ENCODE measurements at places on chromosomes 2 and 18.

GRCh38 chr2:233598952-233599351 lies 18.5 kb upstream of the UGT1A8 start:
- no peak for DNase-seq

- no peak for DNase-seq
These were observed 29.8 kb upstream of the TMEM214 start for GRCh38 chr2:27003007-27003406.

- DNase-seq: no peak
These were observed 66.9 kb upstream of the ZNG1B start for GRCh38 chr2:113370478-113371091.

- DNase-seq: peak; percentile 13
These were observed 25.4 kb upstream of the SLC66A3 start for GRCh38 chr2:11129598-11130449.

GRCh38 chr2:98158305-98158704 lies 71.3 kb downstream of the VWA3B start:
- no peak for DNase-seq

- DNase-seq: no peak
These were observed 24.4 kb upstream of the ZBTB7C start for GRCh38 chr18:48433541-48433940.

- no peak for DNase-seq
These were observed 275.3 kb downstream of the CMPK2 start for GRCh38 chr2:6590442-6590841.

DNA sequence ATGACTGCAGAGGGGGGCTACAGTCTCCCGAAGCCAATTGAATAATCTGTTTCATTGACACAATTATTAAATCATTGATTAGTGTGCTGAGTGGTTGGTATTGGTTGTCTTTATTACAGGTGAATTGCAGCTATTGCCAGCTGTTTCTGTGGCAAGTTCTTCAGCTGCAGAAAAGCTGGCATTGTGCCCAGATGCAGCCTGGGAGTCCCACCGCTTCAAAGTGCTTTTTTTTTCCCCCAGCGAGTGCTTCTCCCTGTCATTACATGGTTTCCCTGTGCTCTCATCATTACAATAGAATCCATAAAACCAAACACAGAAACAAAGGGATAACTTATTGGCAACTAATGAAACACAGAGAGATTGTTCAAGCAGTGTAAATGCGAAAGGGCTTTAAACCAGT lies 164.7 kb downstream of the GRB14 start:
- DNase-seq: peak; percentile 35

DNA sequence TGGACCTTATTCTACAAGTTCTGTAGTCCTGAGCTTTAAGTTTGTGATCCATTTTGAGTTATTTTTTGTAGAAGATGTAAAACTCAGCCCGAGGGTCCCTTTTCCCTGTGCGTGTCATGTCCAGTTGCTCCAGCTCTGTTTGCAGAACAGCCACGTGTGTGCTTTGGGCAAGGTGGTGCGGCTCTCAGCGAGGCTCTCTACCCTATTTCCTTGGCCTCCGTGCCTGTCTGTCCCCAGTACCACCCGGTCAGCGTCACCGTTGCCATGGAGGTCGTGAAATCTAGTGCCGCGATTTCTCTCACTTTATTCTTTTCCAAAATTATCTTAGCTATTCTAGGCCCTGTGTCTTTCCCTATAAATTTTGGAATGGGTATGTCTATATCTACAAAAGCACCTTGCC lies 141.0 kb upstream of the CTDP1 start:
- DNase-seq: no peak

- DNase-seq: no peak
These were observed 4.1 kb downstream of the ZEB2 start for GRCh38 chr2:144515696-144516410.

DNA sequence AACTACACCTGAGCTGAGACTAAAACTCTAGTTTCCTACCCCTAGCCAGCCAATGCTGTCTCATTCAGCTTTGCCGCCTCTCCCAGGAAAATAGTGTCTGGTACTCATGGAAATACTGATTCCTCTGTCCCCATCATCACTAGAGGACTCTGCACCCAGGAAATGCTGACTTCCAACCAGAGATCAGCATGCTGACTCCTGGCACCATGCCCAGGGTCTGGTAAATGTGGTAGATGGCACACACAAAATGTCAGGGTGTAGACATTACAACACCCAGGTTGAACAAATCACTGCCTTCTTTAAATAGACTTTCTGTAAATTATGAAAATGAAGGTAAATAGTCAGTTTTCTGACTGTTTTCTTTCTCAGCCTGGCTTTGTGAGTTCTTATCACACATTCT lies 307.3 kb upstream of the CHAC2 start:
- DNase-seq: no peak

DNA sequence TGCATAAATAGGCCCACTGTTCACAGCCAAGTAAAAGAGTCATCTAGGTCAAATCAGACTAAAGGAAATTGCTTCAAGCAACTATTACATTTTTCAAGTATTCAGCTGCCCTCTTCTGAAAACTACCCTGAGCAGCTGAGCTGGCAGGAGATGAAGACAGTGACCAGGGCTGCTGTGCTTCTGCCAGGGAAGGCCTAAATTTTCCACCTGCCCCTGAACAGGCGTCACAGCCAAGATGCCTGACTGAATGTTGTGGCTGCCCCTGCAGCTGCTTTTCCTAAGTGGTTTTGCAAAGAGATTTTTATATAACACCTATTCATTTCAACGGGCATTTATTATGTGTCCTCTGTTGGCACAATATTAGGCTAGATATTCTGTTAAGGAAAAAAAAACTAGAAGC lies 96.7 kb upstream of the RPE start:
- no peak for DNase-seq

DNA sequence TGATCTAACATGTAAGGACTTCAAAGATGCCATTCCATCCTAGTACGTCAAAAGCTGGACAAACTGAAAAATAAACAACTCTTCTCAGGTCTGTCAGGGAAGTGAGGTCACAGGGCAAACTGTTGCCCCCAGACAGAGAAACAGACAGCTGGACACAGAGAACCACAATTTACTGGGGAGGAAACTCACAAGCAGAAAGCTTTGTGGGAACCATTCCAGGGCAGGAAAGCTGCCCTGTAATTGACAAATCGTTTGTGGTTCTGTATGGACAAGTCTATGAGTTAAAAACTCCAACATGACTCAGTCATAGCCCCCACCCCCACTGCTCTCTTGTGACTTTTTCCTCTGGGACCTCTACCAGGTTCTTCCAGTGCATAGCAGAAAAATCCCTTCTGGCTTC lies 28.4 kb downstream of the MCEE start:
- no peak for DNase-seq

GRCh38 chr2:60480089-60480773 lies 73.2 kb downstream of the BCL11A start:
- no peak for DNase-seq

- DNase-seq: no peak
These were observed 25.4 kb downstream of the SH3BP4 start for GRCh38 chr2:234977228-234977679.

Measured in NCI-H1436 treated with DMSO at 0.1 percent for 48 hours (cell line).